Coronary artery (tissue), 2 donors: ENCODE measurements at places on chromosomes 6 and 20.

GRCh38 chr20:45353746-45354145 lies 5.5 kb upstream of the SDC4 start:
- DNase-seq: no peak

GRCh38 chr6:43943099-43943766 lies 173.2 kb downstream of the VEGFA start:
- peak; percentile 53 for DNase-seq

- DNase-seq: no peak
These were observed 6.1 kb downstream of the PRDM13 start for GRCh38 chr6:99612551-99613408.

DNA sequence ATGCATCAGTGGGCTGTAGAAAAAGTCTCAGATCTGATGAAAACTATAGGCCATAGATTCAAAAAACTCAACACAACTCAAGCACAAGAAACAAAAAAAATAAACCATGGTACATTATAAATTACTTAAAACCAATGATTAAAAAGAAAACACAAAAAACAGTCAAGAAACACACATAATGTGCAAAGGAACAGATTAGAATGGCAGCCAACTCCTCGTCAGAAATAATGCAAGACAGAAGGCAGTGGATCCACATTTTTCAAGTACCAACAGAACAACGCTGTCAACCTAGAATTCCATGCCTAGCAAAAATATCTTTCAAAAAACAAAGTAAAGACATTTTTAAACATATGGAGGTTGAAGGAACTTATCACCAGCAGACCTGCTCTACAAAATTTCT lies 69.7 kb downstream of the PSMB1 start:
- no peak for DNase-seq

DNA sequence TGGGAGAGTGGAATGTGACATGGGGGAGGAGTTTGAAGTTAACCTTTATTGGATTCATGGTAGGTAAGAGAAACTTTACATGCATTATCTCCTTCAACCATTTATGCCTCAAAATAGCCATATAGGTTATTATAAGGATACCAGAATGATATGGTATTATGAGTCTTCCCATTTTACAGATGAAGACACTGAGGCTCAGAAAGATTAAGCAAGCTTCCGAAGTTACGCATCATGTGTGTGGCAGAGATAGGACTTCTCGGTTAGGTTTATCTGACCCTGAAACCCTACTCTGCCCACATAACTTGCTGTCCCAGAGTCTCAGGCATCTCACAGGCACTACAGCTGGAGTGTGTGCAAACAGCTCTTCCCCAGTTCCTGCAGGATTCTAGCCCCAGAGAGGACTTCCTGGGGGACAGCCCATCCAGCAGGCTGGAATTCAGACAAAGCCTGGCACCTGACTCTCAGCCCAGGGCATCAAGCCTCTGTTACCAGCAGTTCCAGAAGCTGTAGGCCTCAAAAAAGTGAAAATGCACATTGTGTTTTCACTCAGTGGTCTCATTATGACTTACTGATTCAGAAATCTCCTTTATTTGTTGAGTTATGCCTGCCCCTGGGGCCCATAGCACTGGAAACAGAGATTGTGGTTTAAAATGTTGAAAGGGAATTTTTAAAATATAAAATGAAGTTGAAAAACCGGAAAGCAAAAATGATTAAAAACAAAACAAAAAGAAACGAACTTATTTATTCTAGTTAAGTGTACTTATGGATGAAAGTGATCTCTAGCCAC lies 512.8 kb upstream of the CHD6 start:
- no peak for DNase-seq

GRCh38 chr6:158793432-158793831 lies 25.7 kb downstream of the EZR start:
- DNase-seq: no peak

- DNase-seq: no peak
These were observed 33.9 kb downstream of the PHACTR2 start for GRCh38 chr6:143711714-143712113.

DNA sequence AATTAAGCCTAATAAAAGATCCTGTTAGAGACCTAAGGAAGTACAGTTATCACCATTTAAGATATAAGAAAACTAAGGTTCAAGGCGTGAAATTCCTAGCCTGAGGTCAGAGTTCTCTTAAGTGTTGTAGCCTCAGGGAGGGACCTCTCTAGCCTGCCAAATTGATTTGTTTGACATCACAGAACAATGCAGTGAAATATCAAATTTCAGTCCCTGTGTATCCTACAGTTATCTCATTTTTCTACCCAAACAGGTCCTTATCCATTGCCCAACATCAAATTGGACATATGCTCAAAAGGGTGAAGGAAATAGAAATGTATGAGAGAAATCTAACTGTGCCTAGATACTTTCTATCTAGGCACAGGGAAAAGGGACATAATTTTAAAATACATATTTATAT lies 63.0 kb downstream of the NCOA7 start:
- DNase-seq: no peak

DNA sequence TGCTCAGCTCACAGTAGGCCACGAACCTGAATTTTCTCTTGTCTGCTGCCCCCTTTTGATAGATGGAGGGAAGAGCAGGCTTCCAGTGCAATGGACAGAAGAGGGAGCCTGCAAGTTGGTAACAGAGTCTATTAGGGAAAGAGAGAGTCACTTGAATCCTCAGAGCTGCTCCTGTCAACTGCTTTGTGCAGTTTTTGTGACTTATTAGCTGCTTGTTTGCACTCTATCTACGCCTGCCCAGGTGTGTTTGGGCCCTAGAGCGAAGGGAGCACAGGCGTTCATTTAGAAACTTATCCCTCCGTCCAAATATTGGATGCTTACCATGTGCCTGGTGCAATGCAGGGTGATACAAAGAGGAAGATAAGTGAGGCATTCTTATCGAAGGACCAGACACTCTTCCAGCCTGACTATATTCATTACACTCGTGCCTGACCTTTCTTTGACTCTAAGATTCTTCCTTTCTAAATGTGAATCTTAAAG lies 11.6 kb upstream of the SLC2A12 start:
- DNase-seq: no peak

DNA sequence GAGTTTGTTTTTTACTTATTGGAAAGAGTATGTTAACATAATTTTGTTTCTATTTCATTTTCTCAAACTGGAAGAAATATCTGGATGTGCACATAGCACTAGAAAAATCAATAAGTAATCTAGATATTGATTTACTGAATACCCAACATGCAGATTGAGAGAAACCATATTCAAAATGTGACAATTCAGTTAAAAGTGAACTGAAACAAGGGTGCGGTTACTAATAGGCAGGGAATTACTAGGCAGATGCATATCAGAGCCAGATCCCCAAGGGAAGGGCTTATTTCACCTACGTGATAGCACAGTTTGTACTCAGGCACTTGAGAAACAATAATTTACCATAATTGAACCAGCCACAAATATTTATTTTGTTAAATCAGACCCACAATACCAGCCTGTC lies 493.1 kb upstream of the FLRT3 start:
- no peak for DNase-seq

GRCh38 chr20:2524709-2525506 lies 11.5 kb upstream of the TMC2 start:
- DNase-seq: peak; percentile 80

- DNase-seq: no peak
These were observed 19.2 kb downstream of the FKBP5 start for GRCh38 chr6:35669451-35670045.

DNA sequence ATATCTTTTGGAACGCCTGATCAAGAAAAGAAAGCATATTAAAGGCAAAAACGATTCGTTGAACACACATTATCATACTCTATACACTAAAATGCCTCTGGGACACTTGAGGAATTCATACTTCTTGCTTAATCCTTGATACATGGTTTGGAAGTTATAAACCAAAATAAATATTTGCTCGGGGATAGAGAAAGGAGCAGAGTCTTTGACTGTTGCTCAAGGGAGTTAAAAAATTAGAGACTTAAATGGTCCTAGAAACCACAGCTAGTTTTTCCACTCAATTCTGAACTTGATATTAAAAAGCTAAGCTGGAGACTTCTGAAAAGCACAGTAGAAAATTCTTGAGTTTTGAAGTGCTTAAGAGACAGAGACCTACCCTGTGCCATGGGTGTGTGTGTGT lies 98.9 kb downstream of the BCKDHB start:
- no peak for DNase-seq

DNA sequence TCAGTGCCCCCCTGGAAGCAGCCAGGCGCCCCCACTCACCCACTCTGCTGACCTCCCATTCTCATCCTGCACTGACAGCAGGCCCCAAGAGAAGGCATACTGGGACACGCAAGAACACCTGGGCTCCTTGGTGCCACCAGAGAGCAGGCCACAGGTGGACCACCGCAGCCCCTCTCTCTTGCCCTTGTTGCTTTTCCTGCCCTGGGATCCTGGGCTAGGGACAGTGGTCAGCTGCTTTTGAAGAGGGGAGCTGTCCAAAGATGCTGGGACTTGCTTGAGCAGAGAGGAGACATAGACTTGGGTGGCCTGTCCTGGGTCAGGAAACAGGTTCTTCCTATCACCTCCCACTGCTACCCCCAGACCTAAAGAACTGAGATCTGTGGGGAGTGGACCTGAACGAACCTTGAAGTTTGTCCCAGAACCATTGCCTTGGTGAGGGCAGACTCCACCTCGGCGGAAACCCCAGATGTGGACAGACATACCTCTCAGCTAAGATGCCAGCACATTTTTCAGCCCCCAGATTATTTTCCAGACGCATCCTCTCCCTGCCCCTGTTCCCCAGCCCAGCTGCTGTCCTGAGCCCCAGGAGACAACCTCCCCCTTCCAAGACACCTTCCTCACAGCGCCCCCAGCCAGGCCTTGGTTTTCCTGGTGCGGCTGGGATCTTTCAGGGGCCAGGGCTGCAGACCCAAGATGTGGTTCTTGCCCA lies 1.1 kb downstream of the GLP1R start:
- peak; percentile 53 for DNase-seq

- DNase-seq: no peak
These were observed 5.3 kb downstream of the MMP9 start for GRCh38 chr20:46013829-46014516.

GRCh38 chr6:88443554-88443953 lies 277.4 kb upstream of the CNR1 start:
- DNase-seq: no peak

- DNase-seq: no peak
These were observed 41.0 kb upstream of the COL21A1 start for GRCh38 chr6:56288347-56288746.

- no peak for DNase-seq
These were observed 2.1 kb upstream of the TRERF1 start for GRCh38 chr6:42453654-42454427.

DNA sequence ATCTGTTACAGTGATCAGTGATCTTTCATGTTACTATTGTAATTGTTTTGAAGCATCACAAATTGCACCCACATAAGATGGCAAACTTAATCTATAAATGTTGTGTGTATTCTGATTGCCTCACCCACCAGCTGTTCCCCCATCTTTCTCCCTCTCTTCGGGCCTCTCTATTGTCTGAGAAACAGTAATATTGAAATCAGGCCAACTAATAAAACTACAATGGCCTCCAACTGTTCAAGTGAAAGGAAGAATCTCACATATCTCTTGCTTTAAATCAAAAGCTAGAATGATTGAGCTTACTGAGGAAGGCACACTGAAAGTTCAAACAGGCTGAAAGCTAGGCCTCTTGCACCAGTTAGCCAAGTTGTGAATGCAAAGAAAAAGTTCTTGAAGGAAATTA lies 141.2 kb downstream of the CDK19 start:
- no peak for DNase-seq

DNA sequence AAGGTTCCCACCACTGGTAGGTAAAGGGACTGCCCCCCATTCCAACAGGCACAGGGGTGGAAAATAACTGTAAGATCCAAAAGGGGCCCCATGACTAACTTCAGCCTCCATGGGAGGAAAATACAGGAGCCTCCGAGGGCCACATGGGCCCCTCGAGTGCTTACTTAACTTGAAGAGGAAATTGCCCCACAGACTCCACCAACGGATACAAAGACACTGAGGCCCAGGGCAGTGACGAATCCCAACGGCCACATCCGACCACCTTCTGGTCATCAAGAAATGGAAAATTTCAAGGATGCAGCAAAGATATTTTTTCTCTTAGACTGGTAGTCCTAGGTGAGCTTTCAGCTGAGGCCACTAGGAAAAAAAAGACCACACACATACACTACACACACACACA lies 116.0 kb upstream of the MRPS10 start:
- DNase-seq: no peak

DNA sequence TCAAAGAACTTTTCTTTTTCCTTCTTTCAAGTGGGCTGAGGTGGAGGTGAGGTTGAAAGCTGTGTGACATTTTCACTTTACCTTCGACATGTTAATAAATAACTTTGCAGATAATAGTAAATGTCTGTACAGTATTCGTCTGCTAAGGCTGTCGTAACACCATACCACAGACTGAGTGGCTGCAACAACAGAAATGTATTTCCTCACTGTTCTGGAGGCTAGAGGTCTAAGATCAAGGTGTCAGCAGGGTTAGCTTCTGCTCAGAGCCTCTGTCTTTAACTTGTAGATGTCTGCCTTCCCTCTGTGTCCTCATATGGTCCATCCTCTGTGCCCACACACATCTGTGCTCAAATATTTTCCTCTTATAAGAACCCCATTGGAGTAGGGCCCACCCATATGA lies 14.9 kb downstream of the PHACTR2 start:
- no peak for DNase-seq

DNA sequence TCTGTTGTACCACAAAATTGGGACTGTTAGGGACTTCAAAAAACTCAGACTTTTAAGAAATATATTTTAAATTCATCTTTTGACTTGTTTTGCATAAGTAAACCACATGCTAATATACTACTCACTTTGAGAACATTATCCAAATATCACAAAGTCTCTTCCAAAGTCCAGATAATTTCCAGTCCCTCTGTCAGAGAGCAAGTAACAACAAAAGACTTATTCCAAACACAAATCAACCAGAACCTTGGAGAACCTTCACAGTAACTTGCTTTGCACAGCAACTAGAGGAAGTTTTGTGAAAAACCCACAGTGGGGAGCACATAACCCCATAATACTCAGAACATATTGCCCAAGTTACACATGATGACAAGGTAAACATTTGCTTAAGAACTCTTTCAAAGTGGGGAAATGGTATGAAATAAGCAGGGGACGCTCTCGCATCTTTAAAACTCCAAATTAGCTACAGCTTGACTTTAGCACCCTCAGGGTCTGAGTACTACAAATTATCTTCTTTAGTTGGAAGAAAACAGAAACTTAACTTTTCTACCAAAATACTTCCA lies 37.8 kb downstream of the CENPW start:
- DNase-seq: no peak

- DNase-seq: no peak
These were observed 17.2 kb downstream of the STK35 start for GRCh38 chr20:2118783-2119182.

- DNase-seq: no peak
These were observed 263.0 kb downstream of the ZNF217 start for GRCh38 chr20:53330601-53331140.
